Hippocampal formation (tissue), 2 donors: ENCODE measurements at places on chromosomes 5 and 9.
A peak's percentile ranks its signal among the peaks of the same experiment; 100 is the strongest.

GRCh38 chr5:116771466-116772151, 197.0 kb upstream of the SEMA6A start:
- DNase-seq: no peak

GRCh38 chr9:85715587-85715986, 26.2 kb downstream of the AGTPBP1 start:
- no peak for DNase-seq

- DNase-seq: no peak
Measured at GRCh38 chr5:55908804-55909203, 57.6 kb downstream of the IL31RA start.

DNA sequence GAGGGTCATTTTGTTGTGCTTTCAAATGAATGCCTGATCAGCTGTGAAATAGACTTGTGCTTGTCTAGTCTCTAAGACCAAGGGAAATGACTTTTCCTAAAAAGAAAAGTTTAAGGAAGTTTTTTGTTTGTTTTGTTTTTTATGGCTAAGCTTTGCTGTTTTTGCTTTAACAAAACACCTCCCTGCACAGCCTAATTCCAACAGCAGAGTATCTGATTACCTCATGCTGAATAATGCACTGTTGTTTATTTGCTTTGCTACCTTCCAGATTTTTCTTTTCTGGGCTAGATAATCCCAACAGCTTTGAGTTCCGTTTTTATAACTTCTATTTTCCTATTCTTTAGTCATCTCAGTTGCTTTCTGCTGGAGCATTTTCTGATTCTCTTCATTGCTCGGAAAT, 95.8 kb downstream of the AOPEP start:
- no peak for DNase-seq

- no peak for DNase-seq
Measured at GRCh38 chr5:69212022-69212421, 22.6 kb downstream of the CENPH start.

- no peak for DNase-seq
Measured at GRCh38 chr5:154999865-155000264, 13.7 kb upstream of the KIF4B start.

DNA sequence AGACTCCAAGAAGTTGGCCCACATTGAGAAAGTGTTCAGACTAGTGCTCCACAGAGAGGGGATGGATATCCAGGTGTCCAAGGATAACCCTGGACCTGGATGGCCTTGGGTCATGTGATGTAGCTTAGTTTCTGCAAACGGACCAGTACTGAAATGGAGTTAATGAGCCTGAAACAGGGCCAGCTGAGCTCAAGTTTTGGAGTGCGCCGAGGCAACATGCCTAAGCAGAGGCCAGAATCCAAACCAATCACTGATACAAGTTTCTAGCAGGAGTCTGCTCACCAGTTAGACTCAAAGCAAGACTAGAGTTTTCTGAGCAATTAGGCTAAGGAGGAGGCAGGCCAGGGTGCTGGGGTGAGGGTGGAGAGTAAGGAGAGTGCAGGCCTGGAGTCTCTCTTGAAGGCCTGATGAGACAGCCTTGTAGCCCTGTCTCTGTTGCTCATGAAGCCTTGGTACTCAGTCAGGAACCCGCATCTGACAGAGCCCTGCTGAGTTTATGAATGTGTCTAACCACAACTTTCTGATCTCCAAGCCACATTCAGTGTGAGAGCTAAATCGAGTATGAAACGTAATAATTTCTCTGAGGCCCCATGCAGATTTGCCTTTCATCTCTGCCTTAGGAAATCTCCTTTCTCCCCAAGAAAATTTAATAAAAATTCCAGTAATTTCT, 68.9 kb upstream of the EQTN start:
- DNase-seq: no peak

- no peak for DNase-seq
Measured at GRCh38 chr5:96388176-96388575, 44.9 kb downstream of the PCSK1 start.

- no peak for DNase-seq
Measured at GRCh38 chr5:156680831-156681230, 169.3 kb upstream of the PPP1R2B start.

- no peak for DNase-seq
Measured at GRCh38 chr9:129865668-129866320, 30.5 kb downstream of the USP20 start.

DNA sequence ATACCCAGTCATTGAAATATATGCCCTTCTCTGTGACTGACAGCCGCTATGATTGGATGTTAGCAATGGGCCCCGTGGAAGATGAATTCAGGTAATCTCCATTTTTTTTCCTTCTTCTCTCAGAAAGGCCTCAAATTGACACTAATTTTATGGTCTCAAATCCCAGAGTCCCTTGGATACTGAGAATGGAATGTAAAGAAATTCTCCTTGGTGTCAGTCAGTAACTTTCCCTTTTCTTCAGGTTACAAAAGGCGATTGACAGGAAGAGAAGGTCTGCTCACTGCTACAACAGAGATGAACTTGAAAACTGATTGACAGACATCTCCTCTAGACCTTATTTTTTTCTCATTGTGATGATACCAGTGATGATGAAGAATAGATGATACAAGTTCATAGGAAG, 748.3 kb downstream of the MAT2B start:
- DNase-seq: no peak

DNA sequence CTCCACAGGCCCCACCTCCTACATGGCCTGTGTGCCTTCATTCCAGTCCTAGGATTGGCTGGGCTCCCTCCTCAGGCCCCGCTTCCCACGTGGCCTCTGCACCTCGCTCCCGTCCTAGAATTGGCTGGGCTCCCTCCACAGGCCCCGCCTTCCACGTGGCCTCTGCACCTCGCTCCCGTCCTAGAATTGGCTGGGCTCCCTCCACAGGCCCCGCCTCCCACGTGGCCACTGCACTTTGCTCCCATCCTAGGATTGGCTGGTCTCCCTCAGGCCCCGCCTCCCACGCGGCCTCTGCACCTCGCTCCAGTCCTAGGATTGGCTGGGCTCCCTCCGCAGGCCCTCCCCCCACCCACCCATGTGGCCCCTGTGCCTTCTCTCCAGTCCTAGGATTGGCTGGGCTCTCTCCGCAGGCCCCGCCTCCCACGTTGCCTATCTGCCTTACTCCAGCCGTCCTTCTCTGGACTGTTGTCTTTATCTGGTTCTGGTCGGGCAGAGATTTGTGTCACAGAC, 45.3 kb upstream of the CACNA1B start:
- no peak for DNase-seq

DNA sequence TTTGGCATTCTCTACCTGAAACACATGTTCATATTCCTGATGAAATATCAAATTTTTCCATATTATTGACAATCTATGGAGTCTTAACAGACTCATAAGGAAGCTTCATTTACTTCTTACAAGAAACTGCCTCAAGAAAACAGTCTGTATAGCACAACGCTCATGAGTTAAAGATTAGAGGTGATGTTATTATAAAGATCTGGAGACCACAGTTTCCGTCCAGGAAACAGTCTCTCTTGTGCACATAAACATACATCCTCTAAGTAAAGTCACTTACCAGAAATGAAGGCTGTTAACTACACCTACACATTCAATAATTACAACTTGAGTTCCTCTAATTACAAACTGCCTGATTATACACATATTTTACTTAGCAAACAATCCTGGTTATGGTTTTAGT, 86.9 kb downstream of the RAPGEF6 start:
- DNase-seq: no peak

- DNase-seq: no peak
Measured at GRCh38 chr9:136545692-136545964, 220 bp downstream of the NOTCH1 start.

DNA sequence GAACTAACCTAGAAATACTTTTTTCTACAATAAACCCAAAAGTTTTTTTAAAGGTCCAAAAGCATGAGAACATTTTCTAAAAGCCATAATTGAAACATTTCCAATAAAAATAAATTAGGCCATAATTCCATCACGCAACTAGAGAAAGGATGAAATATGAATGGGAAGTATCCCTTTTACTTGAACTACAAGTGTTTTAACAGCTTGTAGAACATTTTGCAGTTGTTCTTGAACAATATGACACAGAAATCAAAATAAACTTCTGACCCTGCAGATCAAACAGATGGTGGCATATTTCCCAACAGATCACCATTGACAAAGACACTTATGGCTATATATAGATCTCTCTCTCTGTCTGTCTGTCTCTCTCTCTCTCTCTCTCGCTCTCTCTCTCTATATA, 624.4 kb downstream of the PSAT1 start:
- no peak for DNase-seq

GRCh38 chr5:132385326-132386105, 16.0 kb downstream of the SLC22A5 start:
- peak; percentile 63 for DNase-seq

DNA sequence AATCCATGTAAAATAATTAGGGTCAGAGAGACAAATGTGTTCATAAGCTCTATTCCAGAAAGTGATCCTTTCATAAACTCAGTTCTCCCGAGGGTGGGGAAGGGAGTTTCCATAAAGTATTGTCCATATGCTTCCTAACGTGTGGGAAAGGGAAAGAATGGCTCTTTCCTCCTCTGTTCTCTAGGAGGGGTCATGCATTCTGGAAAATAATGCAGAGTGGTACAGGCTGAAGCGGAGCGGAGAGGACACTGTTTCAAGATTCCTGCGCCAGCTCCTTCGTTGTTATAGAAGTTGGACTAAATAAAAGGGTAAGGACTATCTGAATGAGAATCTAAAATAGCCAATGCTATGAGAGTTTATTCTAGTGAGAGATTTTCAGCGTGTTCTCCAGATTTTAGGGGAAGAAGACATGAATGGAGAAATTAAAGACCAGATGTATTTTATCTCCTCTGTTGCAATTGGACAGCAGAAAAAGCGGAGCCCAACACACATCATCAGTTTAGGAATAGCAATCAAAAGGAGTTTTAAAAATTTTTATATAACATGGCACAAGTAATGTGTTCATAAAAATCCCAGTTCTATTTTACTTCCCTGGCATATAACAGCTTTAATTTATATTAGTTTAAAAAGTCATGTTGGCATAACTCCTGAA, 166.9 kb upstream of the MPDZ start:
- DNase-seq: no peak

GRCh38 chr5:148206620-148207019, 3.8 kb downstream of the SPINK6 start:
- DNase-seq: no peak

DNA sequence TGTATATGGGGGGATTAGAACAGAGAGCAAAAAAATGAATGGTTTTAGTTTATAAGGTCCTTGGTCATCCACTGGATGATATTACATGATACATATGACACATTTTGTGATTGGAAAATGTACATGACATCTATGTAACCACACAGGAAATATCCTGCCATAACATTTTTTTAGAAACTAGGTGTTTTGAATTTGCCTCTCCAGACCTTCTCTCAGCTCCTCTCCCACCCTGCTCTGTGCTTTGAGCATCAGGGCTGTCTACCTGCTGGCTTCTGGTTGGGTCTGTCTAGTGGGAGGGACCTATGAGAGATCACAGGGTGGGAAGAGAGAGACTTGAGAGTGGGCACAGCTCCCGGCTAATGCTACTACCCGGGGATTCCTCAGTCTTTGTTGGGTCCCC, 24.4 kb downstream of the AKNA start:
- DNase-seq: no peak

DNA sequence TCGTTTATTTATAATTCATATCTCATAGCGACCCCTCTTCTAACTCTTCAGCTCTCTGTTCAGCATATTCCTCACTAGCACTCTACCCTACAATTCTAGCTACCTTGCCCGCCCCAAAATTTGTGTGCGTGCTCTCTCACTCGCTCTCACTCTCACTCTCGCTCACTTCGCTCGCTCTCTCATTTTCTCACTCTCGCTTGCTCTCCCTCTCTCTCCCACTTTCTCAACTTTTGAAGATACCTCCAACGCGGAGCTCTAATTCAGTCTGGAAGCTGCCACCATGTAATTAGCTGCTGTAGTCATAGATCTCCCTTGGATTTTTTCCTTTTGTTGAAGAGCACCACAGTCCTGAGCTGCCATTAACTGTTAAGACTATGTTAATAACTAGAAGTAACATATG, 30.4 kb downstream of the GPR21 start:
- no peak for DNase-seq

DNA sequence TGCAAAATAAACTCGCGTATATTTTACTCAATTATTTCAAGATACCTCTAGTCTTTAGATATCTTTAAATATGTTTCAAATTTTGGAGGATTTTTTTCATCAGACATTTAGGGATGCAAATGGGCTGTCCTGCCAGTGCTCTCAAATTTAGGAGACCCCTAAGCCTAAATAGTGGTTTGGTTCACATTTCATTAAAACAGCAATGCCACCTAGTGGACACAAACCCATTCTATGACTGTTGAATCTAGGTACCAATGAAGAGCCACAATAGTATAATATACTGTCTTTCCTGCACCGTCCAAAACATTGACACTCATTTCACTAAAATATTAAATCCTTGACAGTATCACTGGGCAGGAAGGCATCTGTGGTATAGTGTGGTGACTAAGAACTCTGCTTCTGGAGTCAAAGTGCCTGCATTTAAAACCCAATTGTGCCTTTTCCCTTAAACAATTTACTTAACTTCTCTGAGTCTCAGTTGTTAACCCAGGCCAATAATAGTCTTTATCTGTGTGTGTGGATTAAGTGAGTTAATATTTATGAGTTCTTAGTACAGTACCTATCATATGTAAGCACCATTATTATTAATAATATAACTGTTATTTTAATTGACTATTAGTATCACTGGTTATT, 148.0 kb downstream of the RORB start:
- peak; percentile 8 for DNase-seq

- no peak for DNase-seq
Measured at GRCh38 chr5:527646-528628, 3.7 kb upstream of the SLC9A3 start.

DNA sequence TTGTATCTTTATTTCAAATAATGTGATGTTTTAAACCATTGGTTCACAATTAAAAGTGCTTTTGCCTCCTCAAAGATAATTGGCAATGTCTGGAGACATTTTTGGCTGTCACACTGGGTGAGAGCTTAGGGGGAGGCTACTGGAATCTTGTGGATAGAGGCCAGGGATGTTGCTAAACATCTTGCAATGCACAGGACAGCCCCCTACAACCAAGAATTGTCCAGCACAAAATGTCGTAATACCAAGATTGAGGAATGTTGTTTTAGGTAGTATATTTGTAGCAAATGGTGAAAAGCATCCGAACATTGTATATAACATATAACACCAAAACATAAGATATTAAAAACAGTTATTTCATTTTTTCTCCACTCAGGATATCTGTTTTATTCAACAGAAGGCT, 99.8 kb downstream of the SLC44A1 start:
- DNase-seq: no peak

DNA sequence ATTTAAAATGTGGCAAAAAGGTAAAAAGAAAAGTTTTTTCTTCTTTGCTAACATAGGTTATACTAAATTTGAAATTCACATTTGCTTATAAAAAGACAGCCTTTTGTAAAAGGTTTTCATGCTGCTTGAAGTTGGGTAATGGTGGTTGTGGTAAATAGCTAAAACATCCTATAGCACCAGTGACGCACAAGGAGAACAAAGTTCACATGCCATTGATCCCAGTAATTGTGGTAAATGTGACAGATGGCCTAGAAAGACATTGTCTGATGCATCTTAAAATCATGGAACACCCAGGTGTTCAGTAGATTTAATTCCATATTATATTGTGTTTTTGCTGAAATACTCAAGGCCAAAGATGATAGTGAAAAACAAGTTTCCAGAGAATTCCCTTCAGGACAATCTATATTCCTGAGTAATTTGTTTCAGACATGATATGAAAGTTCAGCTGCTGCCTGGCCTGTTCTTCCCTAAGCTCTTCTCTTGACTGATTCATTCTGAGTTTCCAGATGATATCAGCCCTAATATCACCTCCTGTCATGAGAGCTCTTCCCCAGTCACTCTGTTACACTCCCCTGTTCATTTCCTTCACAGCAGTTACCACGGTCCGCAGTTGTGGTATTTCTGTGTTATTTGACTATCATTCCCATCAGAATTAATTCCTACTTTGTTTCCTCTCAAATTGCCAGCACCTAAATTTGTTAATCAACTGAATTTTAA, 4.6 kb upstream of the FBXL17 start:
- no peak for DNase-seq
